ENCODE measurements at places on chromosomes 13 and 19. TPM values are rescaled to one million over a fixed set of nuclear protein-coding genes. Genes with fewer than 3 reads are reported as not detected.

Gene ZNF296
- total RNA-seq, result not detected

Gene USHBP1
- total RNA-seq, result not detected

Gene SLAIN1
- total RNA-seq, result 0.10 TPM

Gene PSG3
- not detected for total RNA-seq

Gene TUBA3C
- not detected for total RNA-seq

Gene KCNJ14
- total RNA-seq, result 0.96 TPM

Gene LILRB5
- not detected for total RNA-seq

Gene CGB5
- total RNA-seq, result not detected

Gene C19orf85
- total RNA-seq, result not detected

Gene MUC16
- total RNA-seq, result not detected

Gene ACP7
- total RNA-seq, result not detected

Gene ANKRD24
- total RNA-seq, result 1.4 TPM

Gene LMTK3
- 0.05 TPM for total RNA-seq

Gene ZNF471
- total RNA-seq, result 2.2 TPM

Gene CRX
- total RNA-seq, result not detected

Gene ZNF878
- not detected for total RNA-seq

Gene ZNF304
- total RNA-seq, result 9.0 TPM

Gene ZNF610
- total RNA-seq, result 4.4 TPM

Gene ZFR2
- not detected for total RNA-seq

Gene BORA
- 7.4 TPM for total RNA-seq

Gene LILRA1
- not detected for total RNA-seq

Gene AMER2
- not detected for total RNA-seq

Gene PSG2
- not detected for total RNA-seq

Gene ZNF177
- 1.7 TPM for total RNA-seq

Gene COL5A3
- 93.4 TPM for total RNA-seq

Gene COX7A1
- not detected for total RNA-seq

Gene SLC10A2
- not detected for total RNA-seq

Gene ZNF626
- 45.9 TPM for total RNA-seq

Gene DKKL1
- 0.36 TPM for total RNA-seq

Gene PPP1R13L
- total RNA-seq, result 0.73 TPM

Gene ANKLE1
- total RNA-seq, result 0.27 TPM

Gene ATP12A
- not detected for total RNA-seq

Gene C13orf42
- not detected for total RNA-seq

Gene RFPL4AL1
- not detected for total RNA-seq

Gene CYP4F8
- not detected for total RNA-seq

Gene TPTE2
- not detected for total RNA-seq

Gene IGFL2
- not detected for total RNA-seq

Gene WDR62
- 5.3 TPM for total RNA-seq

Gene MIA
- total RNA-seq, result not detected

Gene FFAR3
- not detected for total RNA-seq

Gene TRIM13
- total RNA-seq, result 31.6 TPM

Gene CNN1
- 6.3 TPM for total RNA-seq

Gene HCST
- total RNA-seq, result not detected

Gene PODNL1
- total RNA-seq, result 2.0 TPM

Gene THAP8
- 14.4 TPM for total RNA-seq

Gene TGFBR3L
- total RNA-seq, result 0.21 TPM

Gene CD33
- not detected for total RNA-seq

Gene ATP4B
- total RNA-seq, result not detected

Gene DNAAF3
- total RNA-seq, result 0.94 TPM

Gene LRFN3
- 8.3 TPM for total RNA-seq
